MCF 10A (cell line): ENCODE measurements at places on chromosomes 2 and 18.
A peak's percentile ranks its signal among the peaks of the same experiment; 100 is the strongest.

GRCh38 chr18:24485681-24486080 is 25.2 kb downstream of the HRH4 start:
- DNase-seq = no peak

- DNase-seq = peak; percentile 78
Measured at GRCh38 chr2:235458839-235459273, 35.0 kb upstream of the AGAP1 start.

GRCh38 chr2:75403991-75404428 is 156.7 kb downstream of the EVA1A start:
- peak; percentile 58 for DNase-seq

DNA sequence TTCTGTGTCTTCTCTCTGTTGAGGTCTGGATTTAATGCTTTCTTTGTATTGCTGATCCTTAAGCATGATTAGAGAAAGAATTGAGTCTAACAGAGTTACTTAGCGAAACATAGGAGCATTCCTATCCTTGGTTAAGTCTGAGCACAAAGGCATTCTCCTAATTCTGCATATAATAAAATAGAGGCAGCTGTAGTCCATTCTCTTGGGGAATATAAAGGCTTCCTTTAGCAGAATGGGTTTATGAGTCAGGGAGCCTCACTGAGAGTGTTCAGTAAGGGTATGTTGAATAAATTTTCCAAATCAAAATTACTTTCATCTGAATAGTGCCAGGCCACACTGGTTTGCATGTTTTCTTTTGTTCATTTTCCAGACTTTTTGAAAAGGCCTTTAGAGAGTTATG is 101.5 kb downstream of the GALNT1 start:
- no peak for DNase-seq

DNA sequence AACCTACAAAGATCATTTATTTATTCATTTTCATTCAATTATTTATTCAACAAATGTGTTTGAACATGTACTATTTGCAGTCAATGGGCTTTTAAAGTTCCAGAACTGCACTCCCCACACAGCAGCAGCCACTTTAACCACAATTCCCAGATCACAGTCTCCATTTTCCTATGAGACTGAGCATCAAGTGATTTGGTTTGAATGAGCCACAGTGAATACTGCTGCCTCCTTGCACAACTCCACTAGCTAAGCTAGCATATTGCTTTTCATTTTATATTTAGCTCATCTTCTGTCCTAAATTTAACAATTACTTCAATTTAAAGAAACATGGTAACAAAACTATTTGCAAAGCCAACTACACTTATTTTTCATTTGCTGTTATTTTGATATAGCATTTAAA is 353.4 kb upstream of the VRK2 start:
- no peak for DNase-seq

GRCh38 chr2:132562245-132562644 is 107.8 kb downstream of the LYPD1 start:
- no peak for DNase-seq

DNA sequence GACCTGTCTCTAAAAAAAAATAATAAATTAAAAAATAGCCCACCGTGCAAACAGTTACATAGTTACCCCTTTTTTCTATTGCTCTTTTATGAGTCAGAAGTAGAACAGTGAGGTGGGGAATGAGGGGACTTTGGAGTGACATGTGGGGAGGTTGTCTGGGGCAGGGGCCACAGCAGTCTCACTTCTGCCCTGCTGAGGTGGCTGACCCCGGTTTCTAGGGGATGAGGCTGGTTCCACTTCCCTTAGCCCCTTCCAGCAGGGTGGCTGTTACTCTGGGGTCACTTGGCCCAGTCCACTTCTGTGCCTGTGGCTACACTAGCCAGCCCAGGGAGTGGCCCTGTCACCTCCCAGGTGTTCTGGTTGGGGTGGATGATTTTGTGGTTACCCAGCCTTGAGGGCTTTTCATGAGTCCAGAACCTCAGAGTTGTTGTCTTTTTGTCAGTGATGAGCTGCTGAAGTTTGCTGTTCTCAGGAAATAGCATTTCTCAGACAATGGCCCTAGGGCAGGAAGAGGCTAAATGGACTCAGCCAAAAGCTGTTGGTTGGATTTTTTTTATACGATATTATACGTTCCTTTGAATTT is 28.0 kb upstream of the SCLY start:
- DNase-seq = peak; percentile 34

DNA sequence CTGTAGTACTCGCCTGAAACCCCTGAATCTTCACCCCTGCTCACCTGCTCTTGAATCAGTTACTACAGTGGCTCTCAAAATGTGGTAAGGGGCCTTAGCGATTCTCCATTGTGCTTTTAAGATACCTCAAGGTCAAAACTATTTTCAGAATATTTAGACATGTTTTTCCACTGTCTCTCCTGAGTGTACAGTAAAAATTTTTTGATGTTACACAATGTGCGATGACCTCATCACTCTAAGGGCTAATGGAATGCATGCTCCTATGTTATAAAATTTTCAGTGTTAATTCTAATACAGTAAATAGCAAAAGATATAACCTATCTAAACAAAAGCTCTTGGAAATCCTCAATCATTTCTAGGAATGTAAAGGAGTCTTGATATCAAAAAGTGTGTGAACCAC is 336.9 kb upstream of the PKDCC start:
- DNase-seq = peak; percentile 52

DNA sequence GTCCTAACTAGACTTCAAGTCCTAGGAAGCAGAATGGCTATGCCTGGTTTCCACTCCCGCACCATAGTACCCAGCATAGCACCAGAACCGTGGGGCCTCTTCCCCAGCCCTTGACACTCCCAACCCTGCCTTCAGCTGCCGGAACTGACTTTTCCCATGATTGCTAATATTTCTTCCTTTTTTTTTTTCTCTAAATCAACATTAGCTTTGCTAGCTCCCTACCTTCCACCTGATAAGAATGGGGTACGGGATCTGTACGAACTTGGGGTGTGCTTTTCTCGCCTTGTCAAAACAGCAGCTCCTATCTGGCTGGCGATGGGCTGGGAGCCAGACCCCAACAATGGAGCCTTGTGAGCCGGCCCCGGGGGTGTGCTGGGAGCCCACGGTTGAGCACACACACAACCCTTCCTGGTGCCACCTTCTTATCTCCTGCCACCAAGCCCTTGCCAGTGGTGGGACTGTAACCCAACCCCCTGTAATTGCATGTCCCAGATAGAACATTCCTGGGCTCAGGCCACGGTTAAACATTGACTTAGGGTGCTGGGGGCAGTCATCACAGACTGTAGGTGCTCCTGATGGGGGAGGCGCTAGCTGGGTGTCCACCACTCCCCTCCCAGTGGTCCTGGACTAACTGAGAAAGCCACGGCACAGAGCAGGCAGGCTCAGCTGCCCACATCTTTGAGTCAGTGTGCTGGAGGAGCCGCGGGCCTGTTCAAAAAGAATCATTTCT is 213.0 kb upstream of the HAAO start:
- no peak for DNase-seq

- no peak for DNase-seq
Measured at GRCh38 chr2:231936491-231936890, 10.3 kb upstream of the NPPC start.

DNA sequence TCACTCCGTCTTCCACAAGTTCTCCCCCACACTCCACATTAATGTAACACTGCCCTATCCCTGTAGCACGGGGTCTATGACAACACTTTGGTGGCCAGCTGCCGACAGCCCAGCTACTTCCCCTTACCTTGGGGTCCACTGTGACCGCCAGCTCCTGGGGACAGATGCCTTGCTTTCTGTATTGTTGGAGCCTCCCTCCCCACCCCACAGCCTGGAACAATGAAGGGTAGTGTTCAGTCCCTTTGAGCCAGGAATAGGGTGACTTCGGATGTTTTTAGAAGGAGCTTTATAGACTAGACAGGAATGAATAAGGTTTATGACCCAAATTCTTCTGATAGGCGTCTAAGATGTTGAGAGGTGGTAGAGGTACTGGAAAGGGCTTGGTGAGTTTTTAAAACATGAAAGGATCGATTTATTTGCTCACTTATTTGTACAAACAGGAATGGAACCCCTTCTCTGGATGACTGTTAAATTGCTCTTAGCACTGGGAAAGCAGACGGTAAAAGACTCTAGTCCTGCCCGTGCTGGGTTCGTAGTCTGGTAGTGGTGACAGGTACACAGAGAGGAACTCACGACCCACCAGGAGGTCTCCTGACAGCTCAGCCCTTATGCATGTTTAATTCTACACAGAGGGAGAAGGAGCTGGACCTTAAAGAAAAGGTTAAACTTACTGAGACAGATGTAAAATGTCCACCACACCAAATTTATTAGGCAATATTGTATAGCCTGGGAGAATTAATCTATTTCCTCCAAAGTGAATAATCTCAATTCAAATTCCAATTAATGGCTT is 90.9 kb downstream of the MYCN start:
- DNase-seq = no peak

DNA sequence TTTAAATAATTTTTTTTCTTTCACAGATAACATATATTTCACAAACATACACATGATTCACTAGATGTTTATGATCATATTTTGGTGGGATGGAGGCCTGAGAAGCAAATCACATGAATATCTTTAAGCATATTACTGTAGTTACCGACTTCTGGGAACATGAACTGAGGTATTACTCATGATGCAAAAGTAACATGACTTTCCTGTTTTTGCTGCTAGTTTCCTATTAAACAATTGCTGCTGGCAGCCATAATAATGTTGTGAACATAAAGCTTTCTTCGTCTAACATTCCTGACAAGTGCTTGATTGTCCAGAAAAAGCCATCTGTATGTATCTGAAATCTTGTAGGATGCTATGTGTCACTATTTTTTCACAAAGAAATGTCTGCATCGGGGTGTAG is 145.4 kb downstream of the MTX2 start:
- DNase-seq = no peak

DNA sequence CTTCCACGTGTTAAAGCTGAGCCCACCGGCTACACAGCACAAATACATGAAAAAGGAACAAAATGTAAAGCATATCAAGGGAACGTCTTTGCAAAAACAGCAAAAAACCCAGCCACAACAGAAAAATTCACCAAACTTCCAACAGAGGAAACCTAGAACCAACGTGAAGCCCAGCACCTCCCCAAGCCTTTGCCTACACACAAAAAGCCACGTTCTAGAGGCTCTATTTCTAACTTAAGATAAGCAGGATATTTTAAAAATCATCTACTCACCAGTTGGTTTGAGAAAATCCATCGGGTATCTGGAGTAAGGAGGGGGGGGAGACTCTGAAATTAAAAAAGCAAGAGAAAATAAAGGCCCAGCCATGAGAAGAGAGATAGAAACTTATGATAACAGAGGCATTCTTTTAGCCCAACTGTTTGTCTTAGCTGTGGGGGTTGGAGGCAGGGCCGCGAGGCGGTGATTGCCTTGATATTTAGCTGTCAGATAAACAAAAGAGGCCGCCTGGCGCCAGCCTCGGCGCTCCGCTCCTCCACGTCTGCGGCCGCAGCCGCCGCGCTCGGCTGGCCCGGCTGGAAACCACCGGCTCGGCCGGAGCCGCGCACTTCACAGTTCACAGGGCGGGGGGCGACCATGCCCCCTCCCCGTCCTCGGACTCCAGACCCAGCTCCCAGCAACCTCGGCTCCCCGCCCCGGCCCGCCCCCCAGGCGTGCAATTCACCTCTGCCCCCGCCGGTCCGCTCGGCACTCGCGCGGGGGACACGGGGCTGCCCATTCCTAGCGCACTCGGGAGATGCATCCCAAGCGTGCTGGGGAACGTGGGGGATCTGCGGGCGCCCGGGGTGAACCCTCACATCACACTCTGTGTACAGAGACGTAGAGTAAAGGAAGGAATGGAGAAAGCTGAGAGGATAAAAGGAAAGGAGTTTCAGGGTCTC is 2.4 kb downstream of the SMAD7 start:
- DNase-seq = peak; percentile 55

DNA sequence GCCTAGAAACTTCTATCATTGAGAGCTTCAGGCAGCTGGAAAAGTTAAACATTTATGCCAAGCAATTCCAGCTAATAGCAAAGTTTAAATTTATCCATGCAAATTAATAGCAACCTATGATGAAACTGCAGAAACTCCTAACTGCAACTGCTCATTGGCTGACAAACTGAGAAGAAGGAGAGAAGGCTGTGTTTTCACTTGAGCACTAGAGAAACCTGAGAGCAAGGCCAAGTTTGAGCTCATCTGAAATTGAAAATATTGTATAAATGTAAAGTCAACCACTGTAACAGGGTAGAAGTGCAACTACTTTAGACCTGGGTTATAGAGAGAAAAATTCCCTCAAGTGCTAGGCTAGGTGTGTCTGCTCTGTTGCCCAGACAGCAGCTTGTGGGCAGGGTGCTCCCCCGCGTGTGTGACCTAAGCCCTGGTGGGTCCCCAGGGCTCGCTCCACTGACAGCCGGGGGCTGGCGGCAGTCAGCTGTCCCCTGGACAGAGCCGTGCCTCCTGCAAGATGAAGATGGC is 50.2 kb downstream of the CABYR start:
- no peak for DNase-seq

DNA sequence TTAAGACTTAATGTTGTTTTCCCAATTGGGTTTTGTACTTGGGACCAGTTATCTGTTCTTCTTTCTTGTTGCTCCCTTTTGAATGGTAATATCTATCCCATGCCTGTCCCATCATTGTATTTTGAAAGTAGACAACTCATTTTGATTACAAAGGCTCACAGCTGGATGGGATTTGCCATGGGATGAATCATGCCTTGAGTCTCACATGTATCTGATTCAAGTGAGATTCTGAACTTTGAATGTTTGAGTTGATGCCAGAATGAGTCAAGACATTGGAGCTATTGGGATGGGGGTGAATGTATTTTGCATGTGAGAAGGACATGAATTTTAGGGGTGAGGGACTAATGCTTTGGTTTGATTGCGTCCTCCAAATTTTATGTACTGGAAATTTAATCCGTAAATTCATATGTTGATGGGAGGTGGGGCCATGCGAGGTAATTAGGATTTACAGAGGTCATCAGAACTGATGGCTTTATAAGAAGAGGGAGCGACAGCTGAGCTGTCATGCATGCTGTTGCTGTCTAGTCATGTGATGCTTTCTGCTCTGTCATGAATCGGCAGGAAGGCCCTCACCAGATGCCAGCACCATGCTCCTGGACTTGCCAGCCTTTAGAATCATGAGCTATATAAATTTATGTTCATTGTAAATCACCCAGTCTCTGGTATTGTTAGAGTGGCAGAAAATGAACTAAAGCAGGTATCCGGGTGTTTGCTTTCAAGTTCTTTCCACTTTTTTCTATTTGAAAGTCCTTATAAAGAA is 741.3 kb upstream of the RAB6C start:
- peak; percentile 58 for DNase-seq

DNA sequence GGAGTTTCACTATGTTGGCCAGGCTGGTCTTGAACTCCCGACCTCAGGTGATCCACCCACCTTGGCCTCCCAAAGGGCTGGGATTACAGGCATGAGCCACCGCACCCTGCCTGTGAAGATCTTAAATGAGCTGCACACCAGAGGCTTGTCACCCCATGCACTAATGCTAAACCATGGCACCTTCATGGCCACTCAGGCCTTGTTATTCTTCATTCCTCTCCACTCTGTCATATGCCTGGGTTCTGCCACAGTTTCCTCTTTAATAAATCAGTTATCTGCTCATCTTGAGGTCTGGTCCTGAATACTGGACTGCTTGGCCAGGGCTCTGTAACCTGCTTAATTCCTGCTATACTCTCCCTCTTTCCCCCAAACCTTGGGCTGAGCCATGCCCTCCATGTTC is 303.9 kb upstream of the FBXO11 start:
- no peak for DNase-seq
